ENCODE measurements at places on chromosomes 11 and 22.

GRCh38 chr22:42596336-42596735, 18.3 kb downstream of the POLDIP3 start:
- DNase-seq: no peak

- no peak for DNase-seq
Observed at GRCh38 chr11:33531743-33532181, 168.9 kb downstream of the C11orf91 start.

GRCh38 chr22:46233231-46233630, 16.9 kb downstream of the CDPF1 start:
- no peak for DNase-seq

- peak; percentile 93 for DNase-seq
Observed at GRCh38 chr11:118918128-118918685, 7.5 kb downstream of the BCL9L start.

GRCh38 chr22:28544431-28544868, 135.2 kb downstream of the TTC28 start:
- no peak for DNase-seq

DNA sequence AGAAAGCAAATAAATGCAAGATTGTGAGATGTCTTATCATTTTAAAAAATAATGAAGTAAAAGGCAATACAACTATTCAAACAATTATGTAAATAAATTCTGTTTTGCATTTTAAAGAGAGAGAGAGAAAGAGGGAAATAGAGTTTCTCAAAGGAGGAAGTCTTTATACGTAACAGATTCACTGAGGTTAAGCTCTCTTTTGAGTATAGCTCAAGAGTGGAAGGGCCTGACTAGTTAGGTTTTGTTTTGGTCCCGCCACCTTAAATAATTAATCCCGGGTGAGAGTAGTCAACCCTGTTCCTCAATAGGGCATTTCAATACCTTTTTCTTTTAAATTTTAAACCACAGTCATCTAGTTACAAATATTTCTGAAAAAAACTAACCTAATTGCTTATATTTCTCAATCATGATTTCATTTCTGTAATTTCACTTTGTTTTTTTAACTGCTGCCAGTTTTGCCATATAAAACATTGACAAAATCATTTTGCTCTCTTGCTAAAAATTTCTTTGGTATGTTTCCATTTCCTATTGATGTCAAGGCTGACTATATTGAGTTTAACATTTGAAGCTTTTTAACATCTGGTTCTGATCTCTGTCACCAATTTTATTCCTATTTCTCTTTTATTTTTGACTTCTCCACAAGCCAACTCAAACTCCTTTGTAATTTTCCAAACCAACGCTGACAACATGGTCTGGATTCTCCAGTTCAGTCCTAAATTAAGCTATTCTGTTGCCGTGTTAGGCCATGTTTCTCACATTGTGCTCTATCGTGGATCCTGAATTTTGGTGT, 10.3 kb downstream of the OR10D3 start:
- no peak for DNase-seq

- DNase-seq: no peak
Observed at GRCh38 chr11:34180040-34180813, 74.8 kb downstream of the NAT10 start.

GRCh38 chr11:130995266-130995665, 79.0 kb upstream of the SNX19 start:
- DNase-seq: no peak

- no peak for DNase-seq
Observed at GRCh38 chr22:44793106-44793505, 40.7 kb downstream of the ARHGAP8 start.

- DNase-seq: no peak
Observed at GRCh38 chr22:46001046-46001425, 24.1 kb upstream of the WNT7B start.

GRCh38 chr11:93370260-93370659, 39.7 kb downstream of the DEUP1 start:
- peak; percentile 8 for DNase-seq

GRCh38 chr11:109697140-109697843, 275.3 kb downstream of the C11orf87 start:
- peak; percentile 6 for DNase-seq

GRCh38 chr22:17954860-17955587, 69.3 kb downstream of the MICAL3 start:
- no peak for DNase-seq

DNA sequence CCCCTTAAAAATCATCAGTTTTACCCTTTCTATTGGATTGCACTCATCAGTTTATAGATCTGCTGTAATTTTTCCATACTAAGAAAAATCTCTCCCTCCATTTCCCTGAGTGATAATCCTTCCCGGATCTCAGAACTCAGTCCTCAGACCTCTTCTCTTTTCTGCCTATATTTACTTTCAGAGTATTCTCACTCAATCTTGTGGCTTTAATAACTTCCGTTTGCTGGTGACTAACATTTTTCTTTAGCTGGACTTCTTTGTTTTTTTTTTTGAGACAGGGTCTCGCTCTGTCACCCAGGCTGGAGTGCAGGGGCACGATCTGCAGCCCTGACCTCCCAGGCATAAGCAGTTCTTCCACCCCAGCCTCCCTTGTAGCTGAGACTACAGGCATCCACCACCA, 10.4 kb downstream of the ATXN10 start:
- DNase-seq: no peak

DNA sequence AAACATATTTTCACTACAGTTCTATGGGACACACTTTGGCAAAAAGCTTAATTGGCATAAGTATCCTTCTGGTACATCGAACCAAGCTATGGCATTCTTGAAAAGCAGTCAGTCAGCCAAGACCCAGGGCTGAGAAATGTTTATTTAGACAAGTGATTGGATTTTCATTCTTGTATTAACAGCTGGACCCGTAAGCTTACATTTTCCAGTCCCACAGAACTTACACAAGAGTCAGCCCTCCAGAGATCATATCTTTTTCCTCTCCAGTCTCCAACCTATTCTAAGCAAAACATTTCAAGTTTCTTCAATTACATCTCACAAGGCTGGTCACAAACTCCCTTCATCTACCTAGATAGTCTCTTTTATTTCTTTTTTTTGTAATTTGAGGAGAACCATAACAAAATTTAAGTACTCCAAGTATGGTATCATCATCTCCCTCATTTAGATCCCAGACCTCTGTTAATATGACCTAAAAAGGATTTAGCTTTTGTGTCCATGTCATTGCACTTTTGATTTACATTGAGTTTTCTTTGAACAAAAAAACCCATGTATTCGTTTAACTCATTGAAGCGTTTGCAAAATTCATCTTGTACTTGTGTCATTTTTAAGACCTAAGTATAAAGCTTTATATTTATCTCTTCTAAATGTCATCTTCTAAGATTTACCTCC, 67.9 kb upstream of the GRK3 start:
- DNase-seq: no peak

DNA sequence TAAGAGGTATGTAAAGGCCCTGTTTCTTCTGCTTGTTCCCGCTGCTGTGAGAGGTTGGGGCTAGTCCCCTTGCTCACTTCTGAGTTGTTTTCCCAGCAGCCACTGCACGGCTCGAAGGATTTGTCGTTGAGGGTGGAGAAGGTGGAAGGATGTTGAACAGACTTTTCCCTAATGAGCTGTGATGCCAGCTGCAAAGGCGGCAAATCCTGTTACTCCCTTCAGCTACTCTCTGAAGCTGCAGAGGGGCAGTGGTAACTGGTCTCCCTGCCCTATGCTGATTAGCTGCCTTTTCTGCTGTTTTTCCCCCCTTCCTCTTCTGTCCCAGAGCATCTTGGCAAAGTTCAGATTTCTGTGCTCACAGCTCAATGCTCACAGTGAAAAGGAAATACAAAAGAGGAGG, 90.4 kb upstream of the SLC25A18 start:
- no peak for DNase-seq

- peak; percentile 46 for DNase-seq
Observed at GRCh38 chr11:73950869-73951710, at the start of gene DNAJB13. Gene DNAJB13 (plus strand): TSS chr11:73951026. CDS start chr11:73951070, 44 bp downstream.

DNA sequence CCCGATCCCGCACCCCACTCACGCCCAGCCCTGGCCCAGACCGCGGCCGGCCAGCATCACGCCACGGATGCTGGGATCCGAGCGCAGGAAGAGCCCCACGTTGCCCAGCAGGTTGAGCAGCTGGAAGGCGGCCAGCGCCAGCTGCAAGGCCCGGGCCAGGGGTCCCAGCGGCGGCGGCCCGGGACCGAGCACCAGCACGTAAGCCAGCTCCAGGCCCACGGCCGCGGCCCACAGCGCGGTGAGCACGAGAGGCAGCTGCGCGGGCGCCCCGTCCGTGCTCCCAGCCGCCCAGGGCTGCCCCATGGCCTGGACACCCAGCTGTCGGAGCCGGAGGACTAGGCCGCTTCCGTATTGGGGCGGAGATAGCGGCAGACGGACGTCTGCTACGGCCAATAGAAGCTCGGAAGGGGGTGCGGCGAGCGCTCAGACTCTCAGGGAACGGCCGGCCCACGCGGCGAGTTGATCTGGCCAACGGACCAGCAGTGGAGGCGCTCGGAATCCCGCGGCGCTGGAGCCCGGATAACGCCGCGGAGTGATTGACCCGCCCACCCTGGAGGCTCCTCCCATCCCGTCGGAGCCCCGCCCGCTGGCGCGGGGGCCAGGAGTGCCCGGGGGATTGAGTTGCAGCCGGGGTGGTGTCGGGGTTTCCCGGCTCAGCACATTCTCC, at the start of gene ZDHHC24:
Gene ZDHHC24, minus strand, starts transcription at position 348 of the 667 bp plus-strand sequence. Its CDS starts 45 bp downstream, at position 303.
- DNase-seq: peak; percentile 96

DNA sequence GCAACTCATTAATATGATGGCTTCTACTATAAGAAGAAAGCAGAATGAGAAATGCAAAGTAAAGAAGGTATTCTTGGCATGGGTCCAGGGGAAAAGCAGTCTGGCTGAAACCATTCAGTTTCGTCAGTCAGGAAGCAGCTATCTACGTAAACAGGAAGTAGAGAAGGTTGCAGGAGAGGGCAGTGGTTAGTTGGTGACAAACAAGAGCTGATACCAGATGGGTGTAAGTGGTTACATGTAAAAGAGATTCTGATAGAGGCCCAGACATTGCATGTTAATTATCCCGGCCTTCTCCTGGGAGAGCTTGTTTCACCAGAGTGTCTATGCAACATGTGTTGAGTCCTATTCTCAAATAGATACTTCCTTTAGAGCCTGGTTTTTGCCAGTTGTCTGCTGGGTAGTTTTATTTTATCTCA, 58.4 kb upstream of the PSMA1 start:
- peak; percentile 40 for DNase-seq

DNA sequence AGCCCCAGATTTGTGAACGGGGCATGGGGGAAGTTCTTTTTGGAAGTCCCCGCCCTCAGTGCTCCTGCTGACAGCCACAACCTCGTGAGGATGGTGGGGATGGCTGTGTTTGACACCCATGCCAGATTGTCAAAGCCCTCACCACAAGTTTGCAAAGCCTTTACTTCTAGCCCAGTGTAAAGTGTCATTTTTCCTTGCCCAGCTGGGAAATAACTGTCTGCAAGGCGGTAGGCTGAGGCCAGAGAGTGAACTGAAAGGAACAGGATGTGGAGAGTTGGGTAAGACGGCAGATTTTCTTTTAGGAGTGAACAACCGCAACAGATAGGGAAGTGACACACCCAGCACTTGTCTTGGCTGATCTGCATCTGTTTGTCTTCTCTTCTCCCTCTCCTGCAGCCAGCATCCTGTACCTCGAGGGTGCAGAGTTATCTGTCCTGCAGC, 13.6 kb downstream of the IL17RA start:
- no peak for DNase-seq

DNA sequence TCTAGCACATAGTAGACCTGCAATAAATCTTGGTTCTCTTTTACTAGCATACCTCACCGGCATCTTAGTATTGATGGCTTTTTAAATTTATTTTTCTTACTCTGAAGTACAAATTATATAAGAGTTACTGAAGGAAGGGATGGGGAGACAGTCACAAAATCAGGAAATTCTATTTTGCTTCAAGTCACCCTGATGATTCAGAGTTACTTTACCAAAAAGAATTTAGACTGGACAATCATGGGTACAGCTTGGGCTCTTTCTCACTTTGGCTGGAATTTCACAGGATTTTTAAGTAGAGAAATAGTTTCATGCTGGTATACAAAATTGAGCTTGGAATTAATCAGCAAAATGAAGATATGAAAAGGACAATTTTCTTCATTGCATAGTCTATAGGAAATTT, 919.2 kb downstream of the METTL15 start:
- no peak for DNase-seq

- no peak for DNase-seq
Observed at GRCh38 chr11:19392321-19392720, 151.6 kb upstream of the E2F8 start.

- DNase-seq: peak; percentile 10
Observed at GRCh38 chr11:119421941-119422808, 797 bp downstream of the THY1 start.

- DNase-seq: no peak
Observed at GRCh38 chr11:128171506-128171905, 415.9 kb downstream of the ETS1 start.

GRCh38 chr11:35419184-35419829, at the start of gene SLC1A2:
Gene SLC1A2 (minus strand): TSS chr11:35419558. CDS start chr11:35418966, 592 bp downstream.
- peak; percentile 29 for DNase-seq

GRCh38 chr11:116776522-116776984, 3.8 kb upstream of the BUD13 start:
- DNase-seq: no peak

DNA sequence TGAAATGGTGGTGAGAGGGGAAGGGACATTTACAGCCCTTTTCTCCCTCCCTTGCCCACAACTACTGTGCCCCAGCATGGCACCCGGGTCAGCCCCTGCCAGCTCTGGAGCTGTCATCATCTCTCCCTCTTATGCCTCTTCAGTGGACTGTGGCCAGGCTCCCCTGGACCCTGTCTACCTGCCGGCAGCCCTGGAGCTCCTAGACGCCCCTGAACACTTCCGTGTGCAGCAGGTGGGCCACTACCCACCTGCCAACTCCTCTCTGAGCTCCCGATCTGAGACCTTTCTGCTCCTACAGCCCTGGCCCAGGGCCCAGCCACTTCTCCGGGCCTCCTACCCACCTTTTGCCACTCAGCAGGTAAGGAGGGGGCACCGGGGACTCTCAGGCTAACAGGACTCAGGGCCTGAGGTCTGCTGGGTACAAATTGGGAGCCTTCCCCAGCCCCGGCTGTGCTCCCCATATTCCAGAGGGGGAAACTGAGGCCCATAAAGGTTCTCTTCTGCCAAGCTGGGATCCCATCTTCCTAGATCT, 2.9 kb downstream of the TMEM132A start:
- DNase-seq: no peak

- no peak for DNase-seq
Observed at GRCh38 chr11:60155931-60156330, 27.0 kb downstream of the MS4A6A start.
